ENCODE measurements at places on chromosomes 16 and 17.

DNA sequence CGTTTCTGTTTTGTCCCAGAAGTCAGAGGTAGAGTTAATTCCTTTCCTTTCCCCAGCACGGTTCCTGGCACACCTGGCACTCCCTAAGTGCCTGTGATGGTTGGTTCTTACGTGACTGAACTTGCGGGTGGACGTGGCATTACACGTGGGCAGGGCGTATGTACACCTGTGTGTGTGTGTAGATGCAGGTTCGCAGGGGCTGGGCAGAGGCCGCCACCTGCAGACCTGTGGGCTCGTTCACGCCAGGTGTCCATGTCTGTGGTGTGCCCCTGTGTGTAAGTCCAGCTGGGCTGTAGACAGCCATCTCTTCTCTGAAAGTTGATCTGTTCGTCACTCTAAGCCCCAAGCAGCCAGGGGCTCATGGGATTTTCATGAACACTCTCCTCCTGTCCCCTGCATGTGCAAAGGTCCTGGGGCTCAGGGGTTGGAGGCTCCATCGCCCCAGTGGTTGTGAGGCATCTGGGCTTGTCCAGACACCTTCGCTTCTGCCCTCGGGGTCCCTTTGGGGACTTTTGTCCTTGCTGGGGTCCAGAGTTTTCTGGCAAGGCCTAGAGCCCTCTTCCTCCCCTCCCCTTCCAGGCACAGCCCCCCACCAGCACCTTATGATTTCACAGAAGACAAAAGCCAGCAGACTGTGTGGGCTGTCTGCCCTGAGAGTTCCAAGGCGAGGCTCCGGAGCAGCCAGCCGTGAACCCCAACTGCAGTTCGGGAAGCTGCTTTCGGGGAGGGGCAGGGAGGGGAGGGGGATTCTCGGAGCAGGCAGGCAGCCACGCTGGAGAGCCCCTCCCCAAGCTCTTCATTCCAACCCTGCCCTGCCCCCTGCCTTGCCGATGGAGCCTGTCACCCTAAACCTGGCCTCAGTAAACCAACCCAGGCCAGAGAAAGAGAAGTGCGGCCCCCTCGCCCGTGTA lies 5.4 kb upstream of the FSCN2 start:
- DNase-seq, result no peak

DNA sequence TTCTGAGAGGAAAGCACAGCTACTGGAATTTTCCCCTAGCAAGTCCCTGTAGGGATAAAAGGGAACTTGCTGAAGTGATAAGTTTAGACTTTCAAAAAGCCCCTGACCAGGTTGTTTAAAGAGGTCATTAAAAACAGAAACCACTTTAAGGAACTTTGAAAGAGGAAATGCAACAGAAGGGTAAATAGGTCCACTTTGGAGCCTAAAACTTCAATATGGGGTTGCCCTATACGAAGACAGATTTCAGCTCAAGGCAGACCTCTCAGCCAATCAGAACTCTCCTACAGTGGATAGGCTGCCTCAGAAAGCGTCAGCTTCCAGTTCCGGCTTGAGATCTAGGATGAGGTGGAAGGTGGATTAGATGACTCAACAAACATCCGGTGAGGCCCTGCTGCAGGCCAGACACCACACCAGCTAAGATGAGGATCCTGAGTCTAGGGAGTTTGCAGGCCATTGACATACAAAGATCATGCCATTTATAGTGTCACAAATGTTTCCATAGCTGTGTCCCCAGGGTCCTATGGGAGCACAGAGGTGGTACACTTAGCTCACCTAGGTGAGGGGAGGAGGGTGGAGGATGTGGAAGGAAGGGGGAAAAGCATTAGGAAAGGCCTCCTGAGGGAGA lies 7.9 kb upstream of the MFSD6L start:
- DNase-seq, result peak; percentile 82

DNA sequence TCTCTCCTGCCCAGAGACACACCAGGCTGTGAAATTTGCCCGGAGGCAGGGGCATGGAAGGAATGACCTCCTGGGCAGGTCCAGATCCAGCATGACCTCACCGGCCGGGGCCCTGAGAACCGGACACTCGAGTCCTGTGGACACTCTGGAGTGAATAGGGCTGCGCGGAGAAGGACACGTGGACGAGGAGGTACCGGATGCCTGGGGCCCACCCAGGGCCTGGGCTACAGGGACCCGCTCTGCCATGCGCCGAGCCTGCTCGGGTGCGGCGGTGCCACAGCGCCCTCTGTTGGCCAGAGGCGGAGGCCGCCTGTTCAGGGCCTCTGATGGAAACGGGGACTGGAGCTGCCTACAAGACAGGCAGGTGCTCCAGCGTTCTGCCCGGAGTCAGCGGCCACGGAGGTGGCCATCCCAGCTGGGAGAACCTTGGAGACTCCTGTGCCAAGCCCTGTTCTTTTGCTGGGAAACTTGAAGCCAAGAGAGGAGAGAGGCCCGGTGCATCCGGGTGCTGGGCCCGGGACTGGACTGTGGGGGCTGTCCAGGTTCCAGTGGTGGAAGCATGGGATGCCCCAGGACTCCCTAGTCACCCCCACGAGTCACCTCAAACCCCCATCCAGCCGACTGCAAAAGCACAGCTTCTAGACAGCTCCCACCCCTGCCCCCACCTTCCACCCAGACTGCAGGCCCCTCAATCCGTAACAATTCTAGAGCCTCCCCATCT lies 19.3 kb upstream of the NXPH3 start:
- peak; percentile 82 for DNase-seq

- no peak for DNase-seq
Measured at GRCh38 chr16:68889508-68890150, 46.3 kb downstream of the TANGO6 start.

DNA sequence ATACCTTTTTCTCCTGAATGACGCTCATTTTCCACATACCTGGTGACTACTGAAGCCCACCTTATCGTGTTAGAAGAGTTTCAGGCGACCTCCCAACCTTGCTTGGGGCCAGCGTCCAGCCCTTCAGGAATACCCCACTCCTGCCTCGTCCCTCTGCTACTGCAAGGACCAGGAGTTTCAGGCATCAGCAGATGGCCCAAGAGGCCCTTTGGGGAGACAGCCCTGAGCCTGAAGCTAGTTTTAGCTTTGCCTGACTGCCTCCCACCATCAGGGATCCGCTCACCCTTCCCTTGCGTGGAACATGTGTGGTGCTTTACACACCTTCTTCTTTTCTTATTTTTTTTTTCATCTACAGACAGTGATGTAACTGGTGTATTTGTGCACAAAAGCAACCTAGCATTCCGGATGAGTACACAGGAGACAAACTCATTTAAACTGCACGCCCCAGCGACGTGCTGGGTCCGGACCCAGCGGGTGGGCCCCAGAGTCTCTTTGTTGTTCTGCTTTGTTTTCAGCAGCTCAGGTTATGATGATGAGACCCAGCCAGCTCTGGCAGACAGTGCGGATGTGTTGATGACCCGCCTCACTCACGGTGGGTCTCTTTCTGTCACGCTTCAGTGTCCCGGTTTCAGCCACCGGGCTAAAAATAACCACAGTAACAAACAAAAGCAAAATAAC lies 242.4 kb downstream of the C16orf95 start:
- DNase-seq, result peak; percentile 22

GRCh38 chr16:27317320-27317719 lies 3.5 kb downstream of the IL4R start:
- DNase-seq, result peak; percentile 28

DNA sequence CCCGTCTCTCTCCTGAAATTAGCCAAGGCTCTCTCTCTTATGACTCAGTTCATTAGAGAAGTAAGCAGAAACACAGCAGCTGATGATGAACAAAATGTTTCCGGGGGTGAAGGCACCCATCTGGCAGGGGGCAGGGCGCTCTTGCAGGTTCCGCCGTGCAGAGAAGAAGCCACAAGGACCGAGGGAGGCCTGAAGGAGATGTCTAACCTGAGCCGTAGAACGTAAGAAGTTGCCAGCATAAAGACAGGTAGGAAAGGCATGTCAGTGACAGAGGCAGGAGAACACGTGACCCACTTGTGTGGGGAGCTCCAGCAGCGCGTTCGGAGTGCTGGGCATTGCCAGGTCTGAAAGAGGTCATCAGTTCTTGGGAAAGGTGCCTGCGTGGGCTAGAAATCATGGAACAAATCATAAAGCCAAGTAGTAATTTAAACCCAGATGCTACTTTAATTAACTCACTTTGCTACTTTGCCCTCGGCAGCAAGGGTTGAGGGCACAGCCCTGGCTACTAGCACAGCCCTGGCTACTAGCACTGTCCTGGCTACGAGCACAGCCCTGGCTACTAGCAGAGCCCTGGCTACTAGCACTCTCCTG lies 198.6 kb downstream of the RPTOR start:
- DNase-seq, result peak; percentile 37

GRCh38 chr17:28041844-28042656 lies 427 bp upstream of the NLK start:
- no peak for DNase-seq

DNA sequence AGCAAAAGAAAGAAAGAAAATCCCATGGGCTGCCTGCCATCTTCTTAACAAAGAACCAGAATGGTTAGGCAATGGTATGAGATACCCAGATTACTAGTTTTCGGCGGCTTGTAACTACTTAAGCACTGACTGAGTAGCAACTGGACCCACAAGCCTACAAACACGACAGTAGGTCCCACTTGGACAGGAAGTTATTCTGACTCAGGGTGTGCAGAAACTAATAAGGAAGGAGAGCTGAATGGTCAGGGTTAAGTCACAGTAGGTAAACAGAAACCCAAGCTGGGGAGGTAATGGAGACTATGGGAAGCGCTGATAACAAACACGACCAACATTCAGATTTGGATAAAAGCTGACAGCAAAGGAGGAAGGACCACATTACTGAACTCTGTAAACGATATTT lies 10.4 kb upstream of the HLF start:
- no peak for DNase-seq

GRCh38 chr17:20226814-20227482 lies 217.8 kb downstream of the SPECC1 start:
- DNase-seq, result peak; percentile 72

DNA sequence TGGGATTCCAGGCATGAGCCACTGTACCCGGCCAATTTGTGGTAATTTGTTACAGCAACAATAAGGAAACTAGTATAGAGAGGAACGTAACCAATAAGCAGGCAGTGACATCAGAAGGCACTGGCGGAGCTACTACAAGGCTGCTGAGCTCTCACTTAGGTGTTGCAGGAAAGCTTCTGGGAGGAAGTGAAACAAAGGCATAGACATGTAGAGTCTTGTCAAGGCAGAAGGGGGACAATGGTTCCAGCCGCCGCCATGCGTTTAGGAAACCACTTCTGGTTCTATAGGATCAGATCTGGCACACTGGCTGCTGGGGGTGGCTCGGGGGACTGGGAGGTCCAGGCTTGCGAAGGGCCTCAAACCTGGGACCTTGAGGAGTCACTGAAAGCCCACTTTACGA lies 9.4 kb upstream of the CPSF4L start:
- DNase-seq, result peak; percentile 2

- no peak for DNase-seq
Measured at GRCh38 chr17:80927791-80928216, 63.8 kb upstream of the CHMP6 start.

DNA sequence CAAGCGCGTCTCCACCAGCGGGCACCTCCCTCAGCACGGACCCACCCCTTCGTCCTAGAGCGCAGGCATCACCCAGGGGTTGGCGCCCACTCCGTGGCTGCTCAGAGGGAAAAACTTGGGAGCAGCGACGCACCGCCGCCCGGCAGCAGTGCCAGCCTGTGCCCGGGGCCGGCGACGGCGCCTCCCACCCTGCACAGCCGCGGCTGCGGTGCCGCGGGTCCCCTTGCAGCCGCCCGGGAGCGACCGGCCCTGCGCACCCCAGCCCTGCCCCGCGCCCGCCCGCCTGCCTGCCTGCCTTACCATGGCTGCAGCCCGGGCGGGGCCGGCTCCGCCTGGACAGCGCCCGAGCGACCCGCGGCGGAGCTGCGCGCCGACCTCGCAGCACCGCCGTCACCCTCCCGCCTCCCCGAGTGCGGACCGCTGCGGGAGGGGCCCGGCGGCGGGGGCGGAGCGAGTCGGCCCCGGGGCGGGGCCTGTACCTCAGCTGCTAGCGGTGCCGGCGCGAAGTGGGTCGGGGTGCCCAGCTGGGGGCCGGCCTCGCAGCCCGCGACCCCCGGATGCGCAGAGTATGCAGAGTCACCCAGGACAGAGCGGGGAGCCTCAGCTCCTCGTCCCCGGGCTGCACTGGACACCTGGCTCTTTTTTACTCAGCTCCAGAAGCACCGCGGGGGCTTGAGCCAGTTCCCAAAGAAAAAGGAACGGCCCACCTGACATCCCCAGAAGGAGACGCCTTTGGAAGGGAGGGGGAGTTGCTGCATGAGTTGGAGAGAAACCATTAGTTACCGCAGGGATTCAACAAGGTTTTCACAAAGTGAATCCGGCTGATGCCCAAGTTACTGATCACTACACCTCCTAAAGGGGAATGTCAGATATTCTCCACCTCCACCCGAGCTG lies 17.5 kb upstream of the MTMR4 start:
- DNase-seq, result peak; percentile 59

- no peak for DNase-seq
Measured at GRCh38 chr17:44832805-44833204, 2.7 kb upstream of the GJC1 start.

DNA sequence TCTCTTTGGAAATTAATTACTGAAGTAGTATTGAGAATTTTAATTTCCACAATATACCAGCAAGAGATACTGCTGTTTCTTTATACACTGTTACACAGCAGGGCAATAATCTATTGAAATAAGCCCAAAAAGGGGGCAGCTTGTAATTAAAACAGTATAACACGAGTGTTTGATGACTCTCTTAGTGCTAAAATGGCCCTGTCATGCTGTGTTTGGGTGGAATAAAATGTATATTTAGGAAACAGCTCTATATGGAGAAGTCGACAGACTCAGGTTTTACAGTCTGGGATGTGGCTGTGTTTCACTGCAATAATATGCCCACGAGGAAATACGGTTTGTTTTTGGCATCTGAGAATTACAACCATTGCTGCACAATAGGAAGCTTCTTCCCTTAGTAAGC lies 537.7 kb upstream of the HSBP1 start:
- DNase-seq, result no peak

- DNase-seq, result no peak
Measured at GRCh38 chr17:7903154-7904103, 12.7 kb downstream of the RNF227 start.

DNA sequence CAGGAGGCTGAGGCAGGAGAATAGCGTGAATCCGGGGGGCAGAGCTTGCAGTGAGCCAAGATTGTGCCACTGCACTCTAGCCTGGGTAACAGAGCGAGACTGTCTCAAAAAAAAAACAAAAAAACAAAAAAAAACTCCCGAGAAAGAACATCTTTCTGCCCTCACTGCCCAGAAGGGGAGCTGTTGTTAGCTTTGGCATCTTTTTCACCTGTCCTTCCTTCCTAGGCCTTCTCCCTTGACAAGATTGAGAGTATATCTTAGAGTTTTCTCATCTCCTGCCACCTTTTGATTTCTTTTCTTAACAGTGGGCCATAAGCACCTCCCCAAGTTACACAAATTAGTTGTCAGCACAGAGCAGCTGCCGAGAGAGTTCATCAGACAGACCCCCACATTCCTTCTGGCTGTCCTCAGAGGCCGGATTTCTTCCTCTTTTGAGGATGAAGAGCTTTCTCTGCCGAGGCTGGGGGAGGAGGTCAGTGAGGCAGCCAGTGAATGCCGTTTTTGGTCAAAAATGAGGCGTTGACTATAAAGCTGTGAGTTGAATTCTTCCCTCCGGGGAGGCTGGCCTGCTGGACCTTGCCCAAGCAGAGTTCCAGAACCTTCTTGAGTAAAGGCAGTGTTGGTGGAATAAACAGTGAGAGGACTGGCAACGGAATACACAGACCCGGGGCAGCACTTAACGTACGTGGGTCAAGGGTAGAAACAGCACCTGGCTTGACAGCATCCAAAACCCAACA lies 127.0 kb downstream of the ABCC6 start:
- no peak for DNase-seq

All from CD4-positive, alpha-beta T cell treated with Interleukin-4 for 1 hour (primary cell).